ENCODE measurements at places on chromosomes 1 and 21.

DNA sequence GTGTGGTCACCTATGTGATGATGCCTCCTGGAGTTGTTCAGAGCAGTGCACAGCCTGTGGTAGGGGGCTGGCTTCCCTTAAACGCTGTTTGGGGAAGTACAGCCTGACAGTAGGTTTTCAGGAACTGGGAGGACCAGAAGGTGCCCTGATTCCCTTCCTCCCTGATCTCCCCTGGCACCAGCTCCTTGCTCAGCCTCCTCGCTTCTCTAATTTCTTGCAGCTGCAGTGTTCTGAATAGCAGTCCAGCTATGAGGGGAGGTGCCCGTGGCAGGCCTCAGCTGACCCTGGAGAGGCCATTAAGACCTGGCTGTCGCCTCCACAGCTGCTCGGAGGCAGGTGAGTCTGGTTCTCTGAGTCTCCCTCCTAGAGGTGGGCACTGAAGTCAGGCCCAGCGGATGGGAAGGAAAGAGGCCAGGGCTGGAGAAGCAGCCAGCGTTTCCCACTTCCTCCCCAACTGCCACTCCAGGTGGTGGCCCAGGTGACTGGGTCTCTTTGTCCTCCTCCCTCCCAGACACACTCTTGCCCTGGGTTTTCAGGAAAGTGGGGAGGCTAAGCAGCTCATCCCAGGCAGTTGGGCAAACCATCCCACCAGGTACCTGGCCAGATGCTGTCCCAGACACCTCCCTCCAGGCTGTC lies 52.0 kb upstream of the RPL11 start:
- no peak for DNase-seq

- DNase-seq, result peak; percentile 64
These were observed 79.2 kb upstream of the WDR26 start for GRCh38 chr1:224513787-224514209.

GRCh38 chr1:82946096-82946605 lies 1052.8 kb downstream of the TTLL7 start:
- DNase-seq, result no peak

- no peak for DNase-seq
These were observed 13.9 kb upstream of the C2CD2 start for GRCh38 chr21:41967708-41968107.

- no peak for DNase-seq
These were observed 13.5 kb downstream of the ATP1A2 start for GRCh38 chr1:160129046-160129445.

Data from immature natural killer cell (primary cell).